ENCODE measurements at places on chromosomes 7 and 10.

DNA sequence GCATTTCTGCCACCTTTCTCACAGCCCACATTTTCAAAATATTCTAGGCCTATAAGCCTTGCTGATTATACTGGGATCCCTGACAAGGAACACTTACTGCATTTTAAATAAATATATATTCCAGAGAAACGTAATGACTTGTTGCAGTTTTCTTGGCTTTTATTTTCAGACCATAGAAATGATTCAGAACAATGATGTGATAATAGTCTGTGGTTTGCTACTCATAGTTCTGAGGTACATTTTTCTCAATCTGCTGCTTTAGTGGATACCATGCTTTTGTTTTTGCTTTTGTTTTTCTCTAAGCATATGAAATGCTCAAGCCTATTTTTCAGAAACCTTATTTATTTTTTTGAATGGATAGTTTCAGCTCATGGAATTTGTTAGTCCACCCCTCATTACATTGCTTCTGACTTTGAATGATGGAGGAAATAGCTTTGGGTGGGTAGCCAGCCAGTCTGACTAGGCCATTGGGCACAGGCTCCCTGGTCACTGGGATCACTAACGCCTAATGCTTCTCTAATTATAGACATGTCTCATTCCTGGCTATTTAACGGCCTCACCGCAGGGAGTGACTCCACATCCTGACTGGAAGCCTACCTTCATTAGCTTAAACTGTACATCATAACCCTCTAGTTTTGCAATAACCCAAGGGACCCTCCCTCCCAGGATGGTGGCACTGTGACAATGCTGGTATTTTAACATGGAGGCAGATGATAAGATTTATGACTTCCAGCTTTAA lies 66.1 kb downstream of the MBL2 start:
- DNase-seq = peak; percentile 14

DNA sequence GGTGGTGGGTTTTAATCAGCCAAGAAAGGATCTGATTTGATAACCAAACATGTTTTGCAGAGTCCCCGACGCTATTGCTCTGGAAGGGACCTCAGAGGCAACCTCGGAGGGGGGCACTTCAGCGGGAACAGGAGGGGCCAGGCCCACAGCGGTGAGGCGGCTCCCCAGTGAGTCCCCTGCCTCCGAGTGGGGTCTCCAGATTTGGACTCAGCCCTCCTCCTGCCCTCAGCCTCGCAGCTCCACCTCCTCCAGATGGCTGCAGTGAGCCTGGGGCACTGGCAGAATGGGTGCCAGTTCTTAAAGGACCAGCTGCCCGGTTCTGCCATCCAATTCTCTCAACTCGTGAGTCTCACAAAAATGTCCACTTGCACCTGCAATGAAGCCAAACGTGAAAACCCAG lies 61.0 kb upstream of the NANOS1 start:
- no peak for DNase-seq

DNA sequence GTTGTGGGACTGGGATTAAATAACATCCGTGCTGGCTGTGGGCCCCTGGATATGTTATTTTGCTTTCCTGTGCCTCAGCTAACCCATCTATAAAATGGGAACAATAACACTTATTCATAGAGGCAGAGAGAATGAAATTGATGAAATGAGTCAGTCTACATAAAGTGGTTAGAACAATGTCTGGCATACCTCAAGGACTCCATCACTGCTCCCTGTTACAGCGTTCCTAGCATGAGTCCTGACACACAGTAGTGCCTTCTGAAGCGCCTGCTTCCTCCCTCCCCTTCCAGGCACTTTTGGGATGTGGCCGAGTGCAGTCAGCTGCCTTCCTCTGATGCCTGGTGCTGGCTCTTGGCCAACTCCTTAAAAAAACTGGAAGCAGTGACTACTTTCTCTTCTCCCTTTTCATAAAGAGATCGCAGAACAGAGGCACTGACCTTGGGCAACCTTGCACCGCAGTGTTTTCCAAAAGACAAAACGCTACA lies 108.4 kb upstream of the ZMIZ1 start:
- DNase-seq = peak; percentile 35

DNA sequence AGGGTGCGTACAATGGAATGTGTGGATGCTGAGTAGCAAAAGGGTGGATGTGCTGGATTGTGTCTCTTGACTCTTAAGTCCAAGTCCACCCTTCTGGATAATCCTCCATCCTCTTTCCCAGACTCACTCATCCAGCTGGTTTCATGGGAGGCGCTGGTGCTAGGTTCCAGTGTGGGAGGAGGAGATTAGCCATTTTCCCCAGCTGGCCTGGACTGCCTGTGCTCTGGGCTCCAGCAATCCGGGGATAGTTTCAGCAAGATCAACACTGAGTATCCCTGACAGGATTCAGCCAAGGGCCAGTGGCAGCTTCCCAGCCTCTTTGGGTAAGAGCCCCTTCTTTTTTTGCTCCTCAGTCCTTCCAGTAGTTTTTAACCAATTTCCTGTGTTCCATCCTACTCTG lies 21.6 kb upstream of the TRIL start:
- no peak for DNase-seq

GRCh38 chr7:125654076-125654475 lies 724.5 kb upstream of the POT1 start:
- DNase-seq = no peak

GRCh38 chr10:76086170-76086760 lies 654.8 kb downstream of the LRMDA start:
- no peak for DNase-seq

DNA sequence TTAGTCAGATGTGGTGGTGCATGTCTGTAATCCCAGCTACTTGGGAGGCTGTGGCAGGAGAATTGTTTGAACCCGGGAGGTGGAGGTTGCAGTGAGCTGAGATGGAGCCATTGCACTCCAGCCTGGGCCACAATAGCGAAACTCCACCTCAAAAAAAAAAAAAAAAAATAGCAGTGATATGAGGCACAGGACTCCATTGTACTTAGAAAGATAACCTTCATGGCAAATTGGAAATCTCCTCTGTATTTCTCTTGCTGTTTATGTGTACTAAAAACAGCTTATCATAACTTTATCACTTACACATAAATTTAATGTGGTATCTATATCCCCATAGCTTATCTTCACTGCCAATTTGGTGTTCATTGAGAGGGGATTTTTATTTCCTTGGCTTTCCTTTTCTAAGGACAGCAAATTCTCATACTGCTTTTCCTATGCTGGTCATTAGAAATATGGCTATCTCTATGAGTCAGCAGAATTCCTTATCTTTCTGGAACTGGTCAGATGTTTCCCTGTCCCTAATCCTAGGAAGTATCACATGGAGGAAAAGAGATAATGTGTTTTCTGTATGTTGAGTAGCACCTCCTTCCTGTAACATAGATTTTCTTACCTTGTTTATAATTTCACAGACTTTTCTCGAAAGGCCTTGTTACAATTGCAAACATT lies 40.6 kb upstream of the ZEB1 start:
- no peak for DNase-seq

- DNase-seq = no peak
Measured at GRCh38 chr10:103202319-103202718, 9.2 kb upstream of the NT5C2 start.

DNA sequence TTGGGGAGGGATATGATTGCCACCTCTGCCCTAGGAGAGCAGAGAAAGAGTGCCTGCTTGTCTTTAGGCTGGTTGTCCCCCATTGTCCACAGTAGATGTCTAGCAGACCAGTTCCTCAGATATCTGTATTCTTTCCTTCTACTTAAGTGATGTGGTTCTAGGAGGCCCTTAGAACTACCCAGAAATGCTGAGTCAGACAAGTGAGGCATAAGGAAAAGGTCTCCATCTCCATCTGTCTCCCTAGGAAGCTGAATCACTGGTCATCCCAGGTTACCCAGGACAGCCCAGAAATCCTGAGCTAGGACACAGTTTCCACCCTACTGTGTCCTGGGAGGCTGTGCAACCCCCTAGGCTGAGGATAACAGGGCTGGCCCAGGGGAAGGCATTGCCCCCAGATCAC lies 93.4 kb upstream of the INHBA start:
- no peak for DNase-seq

GRCh38 chr7:153081496-153081895 lies 321.9 kb downstream of the ACTR3B start:
- DNase-seq = no peak

- DNase-seq = no peak
Measured at GRCh38 chr7:22662556-22663356, 64.2 kb upstream of the IL6 start.

DNA sequence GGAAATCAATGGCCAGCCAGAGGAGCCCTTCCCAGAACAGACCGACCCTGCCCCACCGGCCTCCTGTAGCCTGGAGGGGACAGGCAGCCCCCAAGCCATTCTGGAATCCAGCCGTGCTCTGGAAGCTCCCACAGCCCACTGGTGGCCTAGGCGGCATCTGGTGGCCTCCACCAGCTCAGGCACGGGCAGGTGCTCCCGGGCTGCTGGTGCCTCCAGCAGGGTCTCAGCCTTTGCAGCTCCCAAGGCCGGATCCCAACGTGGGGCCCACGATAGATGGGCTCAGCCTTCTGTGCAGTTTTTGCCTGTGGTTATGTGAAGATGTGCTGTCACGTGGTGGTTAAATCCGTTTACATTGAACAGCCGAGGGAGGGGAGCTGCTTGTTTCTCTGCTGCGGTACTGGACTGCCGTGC lies 44.4 kb downstream of the JAKMIP3 start:
- no peak for DNase-seq

DNA sequence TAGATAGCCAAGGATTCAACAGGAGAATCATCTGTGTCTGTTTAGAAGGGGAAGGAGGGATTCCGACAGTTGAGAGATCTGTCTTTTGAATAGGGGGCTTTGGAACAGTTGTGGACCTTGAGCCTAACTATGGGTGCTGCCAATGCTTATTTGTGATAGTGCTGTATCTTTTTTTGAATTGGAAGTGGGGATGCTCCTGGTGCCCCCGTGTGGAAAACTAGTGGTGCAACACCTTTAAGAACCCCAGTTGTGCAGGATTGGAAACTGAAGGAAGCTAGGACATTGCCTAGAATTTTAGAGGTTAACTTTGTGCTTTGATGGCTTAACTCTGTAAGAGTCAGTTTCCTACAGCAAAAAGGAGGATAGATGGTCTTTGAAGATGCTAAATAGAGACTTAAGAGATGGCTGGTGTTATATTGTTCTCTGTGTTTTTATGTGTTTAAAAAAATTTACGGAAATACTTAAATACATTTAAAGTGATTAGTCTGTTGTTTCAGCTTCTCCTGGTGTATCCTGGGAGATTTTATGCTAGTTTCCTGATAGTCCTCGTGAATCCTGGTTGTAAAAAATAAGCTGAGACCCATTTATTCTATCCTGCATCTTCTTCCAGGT lies 69.3 kb downstream of the AP3M1 start:
- DNase-seq = peak; percentile 22

GRCh38 chr10:116669832-116670644 lies 49.3 kb downstream of the PNLIPRP2 start:
- no peak for DNase-seq

- DNase-seq = no peak
Measured at GRCh38 chr7:137009404-137009803, 141.0 kb downstream of the CHRM2 start.

DNA sequence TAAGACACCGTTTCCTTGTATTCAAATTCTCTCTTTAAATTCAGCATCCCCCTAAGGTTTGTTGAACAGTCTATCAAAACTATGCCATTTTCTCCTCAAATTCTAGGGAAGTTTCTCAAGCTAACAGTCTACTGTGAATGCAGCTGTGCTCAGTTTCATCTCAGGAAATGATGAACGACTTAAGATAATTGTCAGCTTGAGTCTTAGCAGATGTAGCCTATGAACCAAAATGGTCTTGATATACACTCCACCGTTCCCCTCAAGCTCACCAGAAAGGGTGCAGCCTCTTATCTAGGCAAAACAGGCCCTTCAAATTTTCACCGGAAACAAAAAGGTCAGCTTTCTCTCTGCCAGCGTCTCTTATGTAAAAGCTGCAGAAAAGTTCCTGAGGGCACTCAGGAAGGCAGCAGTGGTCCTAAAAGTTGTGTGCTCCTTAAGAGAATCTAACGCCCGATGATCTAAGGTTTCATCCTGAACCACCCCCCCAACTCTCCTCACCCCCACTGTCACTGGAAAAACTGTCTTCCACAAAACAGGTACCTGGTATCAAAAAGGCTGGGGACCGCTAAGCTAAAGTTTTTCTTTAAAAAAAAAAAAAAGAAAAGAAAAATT lies 2.1 kb downstream of the DNAJC9 start:
- no peak for DNase-seq

- no peak for DNase-seq
Measured at GRCh38 chr10:30842894-30843293, 188.8 kb downstream of the ZNF438 start.

GRCh38 chr10:3118641-3119091 lies 51.3 kb downstream of the PFKP start:
- no peak for DNase-seq

DNA sequence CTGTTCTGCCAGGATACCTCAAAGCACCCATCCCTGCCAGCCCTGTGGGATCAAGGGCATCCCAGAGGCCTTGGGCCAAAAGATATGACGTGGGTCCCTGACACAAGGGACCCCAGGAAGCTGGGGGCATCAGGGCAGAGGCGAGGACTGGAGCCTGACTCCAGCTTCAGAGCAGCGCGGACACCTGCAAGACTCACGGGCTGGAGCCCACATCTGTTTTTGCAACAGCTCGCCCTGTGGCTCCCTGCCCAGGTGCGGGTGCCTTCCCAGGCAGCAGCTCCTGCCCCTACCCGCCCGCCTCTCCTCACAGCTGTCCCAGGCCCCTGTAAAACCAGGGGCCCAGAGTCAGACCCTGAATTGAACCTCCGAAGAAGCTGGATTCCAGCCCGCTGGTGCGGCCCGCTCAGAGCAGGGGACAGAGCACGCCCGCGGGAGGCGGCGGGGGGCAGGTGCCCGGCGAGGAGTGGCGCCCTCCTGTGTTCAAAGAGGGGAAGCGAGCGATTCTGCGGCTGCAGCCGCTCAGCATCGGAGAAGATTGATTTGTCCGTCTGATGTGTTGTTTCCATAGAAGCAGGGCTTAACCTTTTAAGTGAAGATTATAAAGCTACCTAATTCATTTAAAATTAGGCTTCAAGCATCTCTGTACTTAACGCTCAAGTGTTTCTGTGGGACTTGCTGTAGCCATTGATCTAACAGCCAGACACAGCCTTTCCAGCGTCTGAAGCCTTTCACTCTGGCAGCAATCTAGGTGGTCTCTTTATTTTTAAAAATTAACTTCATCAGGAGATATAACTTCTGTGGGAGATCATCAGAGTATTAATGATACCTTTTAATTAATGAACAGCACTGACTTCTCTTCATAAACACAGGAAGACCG lies 88.4 kb downstream of the BEND7 start:
- DNase-seq = peak; percentile 58

GRCh38 chr7:124940306-124940705 lies 10.7 kb upstream of the POT1 start:
- no peak for DNase-seq
